ENCODE measurements at places on chromosomes 3 and 15.

DNA sequence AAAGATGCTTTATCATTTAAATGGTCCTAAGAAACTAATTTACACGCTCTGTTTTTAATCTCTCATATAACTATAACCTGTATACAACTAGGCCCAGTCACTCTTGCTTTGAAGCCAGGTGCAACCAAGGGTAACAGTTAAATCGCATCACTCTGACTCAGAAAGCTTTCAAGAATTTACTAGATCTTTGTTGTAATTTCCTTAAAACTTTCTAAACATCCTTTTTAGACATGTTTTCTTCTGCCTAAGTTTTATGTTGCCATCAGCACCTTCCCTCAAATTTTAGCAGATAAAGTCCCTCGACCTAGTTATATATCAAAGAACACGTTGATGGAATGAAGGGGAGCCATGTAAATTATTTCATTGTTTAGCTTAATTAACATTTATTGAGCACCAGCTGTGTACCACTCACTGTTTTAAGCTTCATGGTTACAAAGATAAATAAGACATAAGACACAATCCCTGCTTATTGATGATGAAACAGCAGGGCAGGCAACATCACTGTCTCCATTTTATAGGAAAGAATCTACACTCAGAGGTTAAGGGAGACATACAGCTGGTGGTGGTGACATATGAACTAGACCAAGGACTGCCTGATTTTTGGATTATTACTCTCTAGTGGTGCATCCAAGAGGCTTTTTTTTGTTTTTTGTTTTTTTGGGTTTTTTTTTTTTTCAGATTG is 101.0 kb downstream of the CD200R1L start:
- DNase-seq, result no peak

DNA sequence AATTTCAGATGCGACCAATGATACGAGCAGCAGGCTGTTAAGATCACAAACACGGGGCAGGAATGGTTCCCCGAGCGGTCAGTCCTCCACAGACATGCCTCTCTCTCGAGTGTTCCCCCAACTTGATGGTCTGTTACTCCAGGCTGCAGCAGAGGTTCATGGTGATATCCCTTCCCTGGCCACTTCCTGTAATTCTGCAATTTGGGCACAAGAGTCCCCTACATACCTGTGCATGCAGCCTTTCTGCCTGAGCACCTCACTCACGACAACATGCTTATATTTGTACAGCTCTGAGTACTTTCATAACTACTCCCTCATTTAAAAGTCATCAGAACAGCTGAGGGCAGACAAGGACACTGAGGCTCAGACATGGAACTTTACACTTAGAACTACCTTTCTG is 408.1 kb upstream of the NR2F2 start:
- peak; percentile 34 for DNase-seq

GRCh38 chr3:168859143-168859542 is 763.4 kb upstream of the GOLIM4 start:
- DNase-seq, result no peak

- no peak for DNase-seq
These were observed 112.5 kb downstream of the MYO9A start for GRCh38 chr15:72005483-72005882.

GRCh38 chr3:52234516-52235447 is 4.2 kb downstream of the TWF2 start:
- DNase-seq, result no peak

DNA sequence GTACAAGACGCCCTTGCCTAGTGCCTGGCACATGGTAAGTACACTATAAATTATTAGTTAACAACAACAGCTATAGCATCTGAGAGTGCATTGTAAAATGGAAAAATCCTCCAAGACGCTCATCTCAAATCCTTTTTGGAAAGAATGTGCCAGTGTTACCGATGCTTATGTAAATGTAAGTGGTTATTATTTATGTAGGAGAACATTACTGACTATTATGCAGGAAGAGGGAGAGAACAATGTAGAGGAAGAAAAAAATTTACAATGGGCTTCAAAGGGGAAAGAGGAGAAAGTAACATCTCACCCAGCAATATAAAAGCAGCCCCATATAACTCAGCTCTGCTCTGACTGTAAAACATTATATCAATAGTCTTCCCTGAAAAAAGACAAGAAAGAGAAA is 155.3 kb upstream of the LPP start:
- no peak for DNase-seq

- no peak for DNase-seq
These were observed 158.3 kb upstream of the HES1 start for GRCh38 chr3:193977622-193978021.

- peak; percentile 11 for DNase-seq
These were observed 426 bp downstream of the PRKCD start for GRCh38 chr3:53161450-53161819.

GRCh38 chr3:152556731-152557254 is 278.1 kb upstream of the P2RY1 start:
- no peak for DNase-seq

- no peak for DNase-seq
These were observed 150.3 kb downstream of the AGBL1 start for GRCh38 chr15:86229936-86230335.

DNA sequence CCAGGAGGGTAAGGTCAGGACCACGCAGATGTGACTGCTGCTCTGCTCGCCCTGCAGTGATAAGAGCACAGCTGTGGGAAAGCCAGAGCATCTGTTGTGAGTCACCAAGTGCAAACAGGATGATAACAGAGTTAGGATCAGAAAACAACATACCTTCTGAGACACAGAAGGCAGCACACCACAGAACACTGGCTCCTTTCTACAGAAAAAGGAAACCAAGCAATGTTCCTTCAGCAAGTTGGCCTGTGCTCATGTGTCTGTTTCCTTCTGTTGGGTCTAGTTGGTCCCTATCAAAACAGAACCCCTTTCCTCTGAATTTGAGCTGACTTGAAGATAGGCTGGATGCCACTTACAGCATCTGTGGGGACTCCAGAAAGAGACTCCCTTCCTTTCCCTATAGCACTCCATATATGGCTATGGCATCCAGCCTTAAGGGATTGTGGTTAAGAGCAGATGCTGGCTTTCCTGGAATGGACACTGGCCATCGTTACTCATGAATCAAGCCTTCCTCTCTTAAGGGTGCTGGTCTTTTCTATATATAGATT is 440.7 kb upstream of the THBS1 start:
- no peak for DNase-seq

DNA sequence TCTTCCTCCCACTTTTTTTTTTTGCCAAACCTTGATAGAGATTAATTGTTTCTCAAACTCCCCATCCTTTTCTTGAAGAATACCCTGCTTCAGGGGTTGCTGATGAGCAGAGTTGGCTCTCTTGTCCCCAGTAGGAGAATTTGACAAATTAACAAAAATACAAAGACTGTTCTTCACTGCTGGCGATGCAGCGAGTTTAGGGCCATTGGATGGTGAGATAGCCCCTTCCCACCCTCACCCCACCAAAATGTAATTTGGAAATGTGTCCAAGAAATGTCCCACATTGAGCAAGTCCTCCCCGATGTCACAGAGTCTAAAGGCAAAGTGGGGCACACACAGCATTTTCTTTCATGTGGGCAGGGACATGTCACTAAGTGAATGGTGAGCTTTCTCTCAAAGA is 136.0 kb upstream of the RARB start:
- no peak for DNase-seq

GRCh38 chr3:181797431-181797830 is 85.7 kb downstream of the SOX2 start:
- DNase-seq, result no peak

DNA sequence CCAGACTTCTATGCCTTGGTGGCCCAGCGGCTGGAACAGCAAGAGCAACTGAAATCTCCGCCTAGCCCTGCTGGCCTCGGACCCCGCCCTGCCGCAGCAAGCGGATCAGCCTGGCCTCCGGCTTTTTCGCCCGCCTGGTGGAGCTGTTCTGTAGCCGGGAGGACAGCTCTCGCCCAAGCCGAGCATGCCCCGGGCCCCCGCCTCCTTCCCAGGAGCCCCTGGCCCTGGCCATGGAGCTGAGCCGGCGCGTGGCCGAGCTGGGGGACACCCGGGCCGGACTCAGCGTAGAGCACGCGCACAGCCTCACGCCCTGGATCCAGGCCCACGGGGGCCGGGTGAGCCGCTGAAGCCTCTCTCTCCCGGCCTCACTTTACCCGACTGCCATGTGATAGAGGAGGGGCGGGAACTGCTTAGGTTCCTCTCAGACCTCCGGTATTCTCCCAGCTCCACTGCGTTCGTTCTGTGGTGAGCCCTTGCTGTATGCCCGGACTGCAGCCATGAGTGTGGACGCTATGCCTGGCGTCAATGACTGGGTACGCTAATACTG is 24.1 kb upstream of the MRPL3 start:
- no peak for DNase-seq

GRCh38 chr3:10763817-10764258 is 52.2 kb upstream of the SLC6A11 start:
- DNase-seq, result no peak

- no peak for DNase-seq
These were observed 18.5 kb downstream of the PAQR9 start for GRCh38 chr3:142945023-142945422.

DNA sequence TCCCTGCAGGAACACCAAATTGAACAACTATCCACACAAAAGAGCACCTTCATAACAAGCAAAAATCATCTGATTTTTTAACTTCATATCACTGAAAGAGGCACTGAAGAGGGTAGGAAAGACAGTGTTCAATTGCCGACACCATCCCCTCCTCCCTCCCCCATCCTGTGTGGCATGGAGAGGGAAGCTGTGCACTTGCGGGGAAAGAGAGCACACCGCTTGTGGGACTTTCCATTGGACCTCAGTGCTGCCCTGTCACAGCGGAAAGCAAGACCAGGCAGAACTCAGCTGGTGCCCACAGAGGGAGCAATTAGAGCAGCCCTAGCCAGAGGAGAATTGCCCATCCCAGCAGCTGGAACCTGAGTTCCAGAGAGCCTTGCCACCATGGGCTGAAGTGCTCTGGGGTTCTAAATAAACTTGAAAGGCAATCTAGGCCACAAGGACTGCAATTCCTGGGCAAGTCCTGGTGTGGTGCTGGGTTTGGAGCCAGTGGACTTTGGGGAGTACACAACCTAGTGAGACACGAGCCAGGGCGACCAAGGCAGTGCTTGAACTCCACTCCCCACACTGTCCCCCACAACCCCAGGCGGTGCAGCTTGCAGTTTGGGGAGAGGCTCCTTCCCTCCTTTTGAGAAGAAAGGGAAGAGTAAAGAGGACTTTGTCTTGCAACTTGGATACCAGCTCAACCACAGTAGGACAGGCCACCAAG is 27.0 kb downstream of the PEAK1 start:
- no peak for DNase-seq

DNA sequence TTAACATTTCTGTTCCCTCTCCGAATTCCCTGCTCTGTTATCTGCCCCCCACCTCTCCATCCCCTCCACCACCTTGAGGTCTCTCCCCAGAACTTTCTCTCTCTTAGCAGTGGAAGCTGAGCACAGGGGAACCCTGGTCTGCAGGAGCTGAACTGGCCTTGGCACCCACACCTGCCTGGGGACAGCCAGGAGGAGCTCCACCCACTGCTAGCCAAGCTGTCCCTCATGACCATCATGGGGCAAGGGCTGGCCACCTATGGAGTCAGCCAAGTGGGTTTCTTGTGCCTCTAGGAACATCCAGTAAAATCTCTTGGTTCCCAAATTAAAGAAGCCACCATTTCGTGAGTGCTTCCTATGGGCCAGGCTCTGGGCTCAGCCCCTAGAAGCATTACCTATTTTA is 276.4 kb upstream of the TLE3 start:
- DNase-seq, result no peak

GRCh38 chr3:10779293-10779805 is 36.7 kb upstream of the SLC6A11 start:
- DNase-seq, result no peak

- DNase-seq, result no peak
These were observed 29.8 kb upstream of the SLC6A6 start for GRCh38 chr3:14372587-14372986.

GRCh38 chr3:178699810-178700209 is 163.6 kb downstream of the KCNMB2 start:
- no peak for DNase-seq

GRCh38 chr3:77919244-77919643 is 879.3 kb downstream of the ROBO2 start:
- DNase-seq, result no peak

- no peak for DNase-seq
These were observed 222.3 kb upstream of the LINGO1 start for GRCh38 chr15:77854980-77855379.

DNA sequence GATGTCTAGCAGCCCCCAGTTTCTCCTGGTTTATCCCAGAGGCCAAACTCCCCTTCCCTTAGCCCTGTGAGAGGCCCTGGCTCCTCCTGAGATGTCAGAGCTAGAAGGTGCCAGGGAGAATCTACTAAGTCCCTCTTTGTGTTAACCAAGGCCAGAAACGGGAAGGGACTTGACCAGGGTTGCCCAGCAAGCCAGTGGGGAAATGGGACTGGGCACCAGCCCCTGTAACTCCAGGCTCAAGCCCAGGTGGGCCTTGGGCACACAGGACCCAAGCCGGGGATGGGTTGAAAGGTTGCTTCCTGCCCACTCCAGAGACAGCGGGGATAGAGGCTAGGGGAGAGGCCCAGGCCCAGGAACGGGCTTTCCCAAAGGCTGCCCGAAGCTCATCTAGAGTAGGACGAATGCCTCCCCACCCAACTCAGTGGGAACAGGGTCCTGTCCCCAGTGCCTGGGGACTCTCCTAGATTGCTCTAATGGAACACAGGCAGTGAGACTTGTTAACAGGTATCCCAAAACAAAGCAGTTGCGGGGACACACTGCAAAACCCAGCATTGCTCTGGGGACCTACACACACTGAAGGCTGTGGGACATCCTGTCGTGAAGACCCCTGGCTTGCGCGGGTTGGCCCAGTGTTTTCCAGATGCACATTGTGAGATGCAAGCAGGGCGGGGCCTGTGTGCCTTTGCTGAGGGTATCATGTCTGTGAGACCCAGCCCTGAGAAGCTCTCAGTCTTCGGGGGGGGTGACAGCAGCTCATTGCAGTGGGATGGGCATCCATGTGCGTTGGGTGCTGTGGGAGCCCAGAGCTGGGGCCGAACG is 12.9 kb upstream of the TXNRD3 start:
- DNase-seq, result peak; percentile 0

- no peak for DNase-seq
These were observed 30.9 kb downstream of the PIAS1 start for GRCh38 chr15:68085052-68085451.

DNA sequence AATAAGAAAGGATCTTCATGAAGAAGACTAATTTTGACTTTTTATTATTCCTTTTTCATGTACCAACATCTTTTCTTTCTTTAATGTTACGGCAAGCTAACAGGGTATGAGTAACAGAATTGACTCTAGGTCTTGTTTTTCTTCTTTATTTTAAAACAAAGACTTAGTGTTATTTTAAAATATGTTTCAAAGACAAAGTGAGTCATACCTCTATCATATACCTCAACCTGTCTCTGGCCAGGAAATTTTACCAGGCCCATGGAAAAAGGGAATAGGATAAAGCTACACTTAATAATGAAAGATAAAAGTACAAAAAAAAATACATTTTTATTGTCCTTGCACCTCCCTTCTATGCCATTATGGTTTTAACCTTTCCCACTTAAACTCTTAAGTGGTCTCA is 57.4 kb downstream of the ZNF148 start:
- no peak for DNase-seq

Data from Calu3 (cell line).